ENCODE measurements at places on chromosomes 1 and 21.

DNA sequence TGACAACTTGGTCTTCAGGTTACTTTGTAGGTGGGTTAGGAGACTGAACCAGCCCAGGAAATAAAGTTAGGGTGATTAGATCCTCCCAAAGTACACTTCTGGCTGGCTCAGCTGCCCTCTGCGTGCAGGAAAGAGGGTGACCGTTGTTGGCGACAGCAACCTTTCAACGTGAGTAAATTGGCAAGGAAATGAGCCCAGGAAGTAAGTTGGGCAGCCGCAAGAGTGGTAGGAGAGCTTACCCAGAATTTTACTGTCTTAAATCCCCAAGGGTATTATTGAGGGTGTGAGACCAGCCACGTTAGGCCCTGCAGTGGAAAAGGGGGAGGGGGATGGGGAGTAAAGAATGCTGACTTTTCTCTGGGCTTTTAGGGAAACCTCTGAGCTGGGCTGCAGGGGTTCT is 1.6 kb downstream of the TENT5C start:
- no peak for DNase-seq

DNA sequence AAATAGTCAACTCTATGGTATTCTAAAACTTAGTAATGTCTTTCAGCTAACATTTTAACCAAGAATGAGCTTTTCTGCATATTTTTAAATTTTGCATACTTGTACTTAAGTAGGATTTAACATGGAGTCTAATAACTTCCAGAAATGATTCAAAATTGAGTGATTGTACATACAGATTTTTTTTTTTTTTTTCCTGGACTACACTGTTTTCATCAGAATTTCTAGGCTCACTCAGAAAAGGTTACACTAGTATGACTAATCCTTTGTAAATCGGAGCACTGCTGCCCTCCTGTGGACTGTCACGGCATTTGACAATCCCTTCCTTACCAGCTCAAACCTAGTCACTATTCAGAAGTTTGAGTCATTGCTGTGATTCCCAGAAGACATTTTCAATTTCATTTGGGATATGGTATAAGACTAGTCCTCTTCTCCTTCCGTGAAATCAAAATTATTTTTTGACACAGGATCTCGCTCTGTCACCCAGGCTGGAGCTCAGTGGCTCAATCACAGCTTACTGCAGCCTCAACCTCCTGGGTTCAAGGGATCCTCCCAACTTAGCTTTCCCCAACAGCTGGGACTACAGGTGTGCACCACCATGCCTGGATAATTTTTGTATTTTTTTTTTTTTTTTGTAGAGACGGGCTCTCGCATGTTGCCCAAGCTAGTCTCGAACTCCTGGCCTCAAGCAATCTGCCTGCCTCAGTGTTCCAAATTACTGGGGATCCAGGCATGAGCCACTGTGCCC is 45.5 kb downstream of the CD46 start:
- DNase-seq = peak; percentile 65

- no peak for DNase-seq
These were observed 18.6 kb downstream of the DCAF8 start for GRCh38 chr1:160243767-160244166.

- DNase-seq = no peak
These were observed 608.2 kb upstream of the ADGRL4 start for GRCh38 chr1:79614762-79615161.

- DNase-seq = no peak
These were observed 24.6 kb downstream of the LAMC2 start for GRCh38 chr1:183210681-183211080.

- no peak for DNase-seq
These were observed 129.3 kb upstream of the PLPPR5 start for GRCh38 chr1:99133756-99134500.

DNA sequence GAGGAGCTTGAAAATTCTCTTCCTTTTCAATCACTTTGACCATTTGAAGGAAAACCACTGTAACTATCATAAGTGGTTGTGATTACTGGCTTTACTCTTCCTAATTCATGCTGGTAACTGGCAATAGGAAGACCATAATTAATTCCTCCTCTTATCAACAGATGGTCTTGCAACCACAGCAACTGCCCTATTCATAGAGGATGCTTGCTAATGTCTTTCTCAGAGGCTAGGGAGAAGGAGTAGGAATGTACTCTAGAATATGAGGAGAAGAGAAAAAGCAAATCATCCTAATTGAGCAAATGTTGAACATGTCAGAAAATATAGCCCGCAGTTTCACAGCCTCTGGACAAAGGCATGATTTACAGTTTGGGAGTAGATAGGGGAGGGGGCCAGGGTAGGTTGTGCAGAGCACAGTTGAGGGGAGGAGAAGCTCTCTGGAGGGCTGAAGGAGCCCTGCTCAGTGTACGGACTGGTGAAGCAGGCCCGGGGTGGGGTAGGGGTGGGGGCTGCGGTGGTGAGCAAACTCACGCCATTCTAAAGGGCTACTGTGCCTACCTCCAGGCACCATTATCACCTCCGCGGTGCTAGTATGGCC is 192.9 kb downstream of the PCP4 start:
- no peak for DNase-seq

DNA sequence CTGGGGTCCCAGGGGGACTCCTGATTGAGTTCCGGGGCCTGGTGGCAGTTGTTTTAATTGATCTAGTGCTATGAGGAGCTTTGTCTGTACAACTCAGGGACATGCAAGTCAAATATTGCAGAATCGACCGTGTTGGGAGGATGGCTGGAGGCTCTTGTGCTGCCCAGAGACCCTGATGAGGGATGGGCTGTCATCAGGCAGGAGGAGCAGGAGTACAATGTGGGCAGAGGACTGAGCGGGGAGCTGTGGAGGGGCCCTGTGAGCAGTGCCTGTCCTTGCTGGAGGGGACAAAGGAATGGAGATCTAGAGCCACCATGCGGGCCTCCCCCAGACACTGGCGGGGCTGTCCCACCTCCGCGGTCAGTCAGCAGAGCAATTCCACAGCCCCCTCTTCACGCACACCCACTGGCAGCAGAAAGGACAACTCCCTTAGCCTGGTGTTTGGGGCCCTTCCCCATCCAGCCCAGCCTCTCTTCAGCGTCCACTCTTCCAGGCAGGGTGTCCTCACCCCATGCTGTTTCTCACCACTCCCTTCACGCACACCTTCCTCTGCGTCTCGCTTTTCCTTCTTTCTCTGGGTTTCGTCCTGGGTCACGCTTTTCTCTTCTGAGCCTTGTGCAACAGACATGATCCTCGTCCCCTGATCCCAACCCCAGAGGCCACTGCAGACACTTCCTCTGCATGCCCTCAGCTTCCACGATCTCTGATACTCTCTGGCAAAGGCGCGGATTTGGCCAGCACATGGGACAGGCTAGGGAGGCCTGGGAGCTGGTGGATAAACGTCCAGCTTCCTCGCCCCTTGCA is 122.6 kb downstream of the GRIK3 start:
- no peak for DNase-seq

DNA sequence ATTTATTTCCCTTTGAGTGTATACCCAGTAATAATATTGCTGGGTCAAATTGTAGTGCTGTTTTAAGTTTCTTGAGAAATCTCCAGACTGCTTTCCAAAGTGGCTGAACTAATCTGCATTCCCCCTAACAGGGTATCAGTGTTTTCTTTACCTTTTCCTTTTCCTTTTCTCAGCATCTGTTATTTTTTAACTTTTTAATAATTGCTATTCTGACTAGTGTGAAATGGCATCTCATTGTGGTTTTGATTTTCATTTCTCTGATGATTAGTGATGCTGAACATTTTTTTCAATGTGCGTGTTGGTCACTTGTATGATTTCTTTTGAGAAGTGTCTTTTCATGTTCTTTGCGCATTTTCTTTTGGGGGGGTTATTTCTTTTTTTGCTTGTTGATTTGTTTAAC is 374.9 kb upstream of the BRINP3 start:
- DNase-seq = no peak

GRCh38 chr1:151714820-151715725 is 1.5 kb downstream of the CELF3 start:
- DNase-seq = no peak

- DNase-seq = no peak
These were observed 139.1 kb downstream of the DUSP10 start for GRCh38 chr1:221602830-221603229.

DNA sequence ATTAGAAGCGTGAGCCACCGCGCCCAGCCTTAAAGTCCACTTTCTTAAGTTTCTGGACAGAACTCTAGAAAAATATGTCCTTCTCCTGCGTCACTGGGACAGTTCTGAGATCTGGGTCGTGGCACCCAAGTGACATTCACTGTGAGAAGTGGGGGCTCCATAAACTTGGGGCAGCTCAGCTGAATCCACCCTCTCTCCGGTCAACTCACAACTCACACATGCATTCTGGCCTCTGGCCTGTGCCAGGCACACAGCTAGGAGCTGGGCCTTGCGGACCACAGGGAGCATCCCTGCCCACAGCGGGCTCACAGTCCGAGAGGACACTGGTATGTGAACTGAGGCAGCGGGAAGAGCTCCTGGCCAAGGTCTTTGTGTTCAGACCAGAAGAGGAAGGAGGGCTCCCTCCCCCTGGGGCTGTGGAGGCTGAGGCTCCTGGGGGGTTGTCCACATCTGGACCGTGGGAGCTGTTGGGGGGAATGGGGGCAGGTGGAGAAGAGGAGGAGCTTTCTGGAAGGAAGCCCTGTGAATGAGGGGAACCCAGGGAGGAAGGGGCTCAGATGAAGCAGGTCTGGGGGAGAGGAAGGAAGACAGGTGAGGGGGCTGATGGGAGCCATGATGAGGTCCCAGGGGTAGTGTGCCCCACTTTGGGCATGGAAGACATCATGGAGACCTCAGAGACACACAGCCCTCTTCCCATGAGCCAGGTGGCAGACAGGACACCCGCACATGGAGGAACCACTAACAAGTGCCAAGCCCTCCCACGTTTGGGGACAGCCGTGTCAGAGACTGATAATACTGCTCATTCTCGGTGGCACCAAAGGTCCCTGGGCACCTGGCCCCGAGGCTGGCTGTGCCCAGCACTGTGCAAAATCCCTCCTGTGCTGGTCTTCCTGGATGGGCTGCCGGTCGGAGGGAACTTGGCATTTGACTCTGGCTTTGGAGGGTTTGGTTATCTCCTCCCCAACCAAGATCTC is 191.0 kb upstream of the VAMP3 start:
- no peak for DNase-seq

DNA sequence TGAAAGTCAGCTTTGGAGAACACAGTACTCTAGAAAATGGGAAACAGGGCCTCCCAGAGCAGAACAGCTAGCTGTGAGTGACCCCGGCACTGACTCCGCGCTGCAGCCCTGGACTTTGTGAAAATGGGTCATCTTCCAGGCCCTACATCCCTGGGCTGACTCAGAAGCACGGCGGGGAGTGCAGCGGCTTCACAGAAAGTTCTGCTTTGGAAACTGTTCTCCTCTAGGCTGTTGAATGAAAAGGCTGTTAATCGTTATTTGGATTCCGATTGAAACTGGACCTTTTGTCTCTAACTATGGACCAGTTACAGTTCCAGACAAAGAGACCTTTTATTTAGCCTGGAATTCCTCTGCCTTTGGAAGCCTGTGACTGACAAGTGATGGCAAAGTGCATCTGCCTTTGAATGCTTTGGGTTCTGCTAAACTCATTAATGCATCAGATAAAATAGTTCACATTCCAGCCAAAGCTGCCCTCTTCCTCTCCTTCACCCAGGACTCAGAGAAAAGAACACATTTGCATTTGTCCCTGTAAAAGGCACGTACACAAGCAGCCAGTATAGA is 144.9 kb upstream of the HOOK1 start:
- no peak for DNase-seq

- no peak for DNase-seq
These were observed 201.0 kb upstream of the MAP1LC3C start for GRCh38 chr1:242199776-242200458.

DNA sequence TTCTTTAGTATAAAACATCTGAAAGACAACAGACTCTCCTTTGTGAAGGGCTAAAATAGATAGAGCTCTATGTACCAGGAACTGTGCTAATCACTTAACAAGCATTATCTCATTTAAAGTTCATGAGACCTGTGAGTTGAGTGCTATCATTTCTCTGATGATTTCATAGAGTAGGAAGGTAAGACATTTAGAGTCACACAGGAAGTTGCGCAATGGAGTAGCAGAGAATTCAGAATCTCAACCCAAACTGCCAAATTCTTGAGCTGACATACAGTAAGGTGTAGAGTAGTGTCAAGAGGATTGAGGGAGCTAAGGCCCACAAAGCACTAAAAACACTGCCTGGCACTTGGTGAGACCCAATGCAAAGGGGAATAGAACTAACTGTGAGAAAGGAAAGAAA is 384.3 kb downstream of the NTNG1 start:
- no peak for DNase-seq

DNA sequence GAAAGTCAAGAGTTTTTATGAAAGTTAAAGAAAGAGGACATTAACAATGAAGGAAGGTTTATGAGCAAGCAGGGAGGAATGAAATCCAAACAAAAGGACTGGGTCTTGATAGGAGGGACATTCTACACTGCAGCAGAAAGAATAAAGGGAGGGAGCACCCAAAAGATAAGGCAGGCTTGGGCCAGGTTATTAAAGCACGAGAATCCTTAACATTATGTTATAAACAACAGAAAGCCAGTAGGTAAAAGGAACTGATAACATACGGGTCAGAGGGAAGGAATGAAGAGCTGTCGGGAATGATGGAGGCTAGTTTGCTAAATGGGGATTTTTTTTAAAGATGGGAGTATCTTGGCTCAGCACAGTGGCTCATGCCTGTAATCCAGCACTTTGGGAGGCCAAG is 19.4 kb downstream of the LPGAT1 start:
- DNase-seq = no peak

GRCh38 chr1:243550276-243550675 is 294.4 kb downstream of the SDCCAG8 start:
- DNase-seq = no peak

DNA sequence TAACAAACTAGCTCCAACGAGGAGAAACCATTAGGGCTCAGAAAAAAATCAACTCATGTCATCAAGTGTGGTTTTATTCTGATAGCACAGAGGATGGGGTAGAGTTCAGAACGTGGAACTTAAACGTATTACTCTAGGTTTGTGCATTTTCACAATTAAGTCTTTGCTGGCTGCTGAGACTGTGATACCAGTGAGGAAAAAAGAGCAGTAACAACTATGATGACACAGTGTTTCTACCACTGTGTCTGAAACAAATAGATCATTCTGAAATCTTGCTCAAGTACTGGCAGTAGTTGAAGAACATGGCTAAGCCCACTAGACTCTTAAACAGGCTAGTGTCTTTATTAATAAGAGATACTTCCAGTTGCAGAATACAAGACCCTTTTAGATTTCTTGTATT is 31.0 kb downstream of the NUCKS1 start:
- no peak for DNase-seq

- no peak for DNase-seq
These were observed 52.2 kb upstream of the ROR1 start for GRCh38 chr1:63721531-63722189.

- no peak for DNase-seq
These were observed 30.2 kb downstream of the RAB3B start for GRCh38 chr1:51960262-51960661.

GRCh38 chr1:92599184-92599583 is 112.5 kb upstream of the GFI1 start:
- DNase-seq = no peak

GRCh38 chr21:37821786-37822450 is 94.3 kb downstream of the KCNJ6 start:
- DNase-seq = no peak

GRCh38 chr21:45049714-45050344 is 24.6 kb upstream of the ADARB1 start:
- peak; percentile 43 for DNase-seq

- DNase-seq = peak; percentile 66
These were observed 85.4 kb downstream of the CEP350 start for GRCh38 chr1:180040034-180040433.
